ENCODE measurements at places on chromosomes 4 and X. TPM values are rescaled to one million over a fixed set of nuclear protein-coding genes. Genes with fewer than 3 reads are reported as not detected.

Gene RBM3
- 96.9 TPM for total RNA-seq

Gene HTN1
- total RNA-seq: not detected

Gene NUDT10
- 0.35 TPM for total RNA-seq

Gene CXCL13
- total RNA-seq: not detected

Gene REPS2
- total RNA-seq: 1.8 TPM

Gene GPR50
- not detected for total RNA-seq

Gene PDE5A
- total RNA-seq: 20.0 TPM

Gene EOLA1
- total RNA-seq: 27.4 TPM

Gene NCBP2L
- not detected for total RNA-seq

GRCh38 chr4:145939441-145939750 lies 773 bp upstream of the ZNF827 start:
- DNase-seq: no peak

- no peak for DNase-seq
Observed at GRCh38 chr4:184461711-184462441, 12.5 kb downstream of the IRF2 start.

- no peak for DNase-seq
Observed at GRCh38 chr4:152342293-152342692, 193.6 kb downstream of the FBXW7 start.

GRCh38 chrX:150219374-150220185 lies 143.5 kb upstream of the MAMLD1 start:
- DNase-seq: no peak

DNA sequence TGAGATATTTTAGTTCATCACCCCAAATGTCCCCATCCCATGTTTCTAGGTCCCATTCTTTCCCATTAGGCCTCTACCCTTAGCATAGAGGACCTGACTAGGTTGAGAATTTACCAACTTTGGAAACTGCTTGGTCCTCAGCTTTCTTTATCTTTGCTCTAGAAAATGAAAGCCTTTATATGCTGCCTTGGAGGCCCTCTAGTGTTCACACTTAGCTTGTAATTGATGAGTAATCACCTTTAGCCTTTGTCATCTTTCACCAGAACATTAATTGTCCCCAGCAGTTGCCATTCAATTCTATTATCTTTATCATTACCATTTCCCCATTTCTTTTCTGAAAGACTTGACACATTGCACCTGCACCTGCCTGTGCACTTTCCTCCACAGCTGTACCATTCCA lies 589.2 kb upstream of the NR3C2 start:
- DNase-seq: no peak

DNA sequence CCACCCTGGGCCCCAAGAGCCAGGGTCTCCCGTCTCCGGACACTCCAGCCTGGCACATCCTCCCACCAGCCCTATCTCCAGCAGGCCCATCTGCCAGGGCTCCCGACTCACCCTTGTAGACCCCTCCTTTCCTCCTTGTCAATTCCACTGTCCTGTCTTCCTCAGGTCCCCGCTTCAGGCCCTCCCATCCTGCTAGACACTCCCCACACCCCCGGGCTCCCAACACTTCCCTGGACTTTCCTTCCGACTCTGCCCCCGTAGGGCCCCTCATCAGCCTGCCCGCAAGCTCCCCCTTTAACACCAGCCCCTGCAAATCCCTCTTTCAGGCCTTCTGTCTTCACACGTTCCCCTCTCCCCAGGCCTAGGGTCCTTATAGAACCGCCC lies 1.1 kb downstream of the PRAF2 start:
- DNase-seq: no peak

GRCh38 chr4:62771983-62772557 lies 1571.9 kb downstream of the ADGRL3 start:
- no peak for DNase-seq
